Karpas-422 (cell line): ENCODE measurements at places on chromosomes 3 and 15. TPM values are rescaled to one million over a fixed set of nuclear protein-coding genes. Genes with fewer than 3 reads are reported as not detected.

RARB gene
- not detected in 2 replicates for total RNA-seq

PLA1A gene
- total RNA-seq: not detected in 2 replicates

DNA sequence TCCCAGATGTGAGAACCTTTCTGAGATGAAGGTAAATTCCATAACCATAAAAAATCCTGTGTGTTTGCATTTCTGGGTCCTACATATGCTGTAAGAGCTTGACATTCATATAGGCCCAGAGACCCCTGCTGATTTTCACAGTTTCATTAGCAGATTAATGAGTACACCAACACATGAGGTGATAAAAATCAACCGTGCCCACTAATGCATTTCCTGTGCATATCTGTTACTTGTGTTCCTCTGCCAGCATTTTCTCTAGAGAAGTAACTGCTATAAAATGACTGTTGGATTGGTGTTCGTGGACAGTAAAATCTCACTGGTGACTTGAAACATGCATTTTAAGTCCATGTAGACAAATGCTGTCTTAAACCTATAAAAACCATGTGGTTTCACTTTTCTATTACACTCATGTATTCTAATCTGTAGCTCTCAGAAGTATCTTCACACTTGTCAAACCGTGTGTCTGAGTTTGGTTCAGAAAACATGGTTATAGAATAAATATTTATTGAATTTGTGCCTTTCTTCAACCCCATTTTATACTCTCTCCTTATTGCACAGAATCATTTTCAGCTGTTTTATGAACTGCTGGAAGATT lies 14.6 kb downstream of the MAP2K5 start:
- DNase-seq: peak; percentile 36

DNA sequence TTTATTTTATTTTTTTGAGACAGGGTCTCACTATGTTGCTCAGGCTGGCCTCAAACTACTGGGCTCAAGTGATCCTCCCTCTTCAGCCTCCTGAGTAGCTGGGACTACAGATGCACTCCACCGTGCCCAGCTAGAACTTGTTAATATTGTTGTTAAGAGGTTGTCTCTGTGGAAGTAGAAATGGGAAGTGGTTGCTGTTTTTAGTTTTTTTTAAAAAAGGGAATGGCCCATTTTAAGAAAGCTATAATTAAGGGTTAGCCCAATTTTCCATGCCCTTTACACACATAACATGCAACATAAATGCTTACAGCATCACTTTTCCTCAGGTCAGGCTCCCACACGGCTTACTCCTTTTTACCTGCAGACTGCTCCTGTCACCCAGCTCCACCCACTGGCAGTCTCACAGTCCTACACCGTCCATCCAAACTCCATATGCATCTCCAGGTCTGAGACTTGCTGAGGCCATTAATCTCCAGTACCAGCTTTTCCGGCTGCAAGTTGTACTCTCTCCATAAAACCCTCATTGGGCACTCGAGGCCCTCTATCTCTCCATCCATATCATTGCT lies 19.8 kb downstream of the MORC1 start:
- DNase-seq: peak; percentile 64

- no peak for DNase-seq
These were observed 13.9 kb downstream of the PLXND1 start for GRCh38 chr3:129592381-129593131.

DNA sequence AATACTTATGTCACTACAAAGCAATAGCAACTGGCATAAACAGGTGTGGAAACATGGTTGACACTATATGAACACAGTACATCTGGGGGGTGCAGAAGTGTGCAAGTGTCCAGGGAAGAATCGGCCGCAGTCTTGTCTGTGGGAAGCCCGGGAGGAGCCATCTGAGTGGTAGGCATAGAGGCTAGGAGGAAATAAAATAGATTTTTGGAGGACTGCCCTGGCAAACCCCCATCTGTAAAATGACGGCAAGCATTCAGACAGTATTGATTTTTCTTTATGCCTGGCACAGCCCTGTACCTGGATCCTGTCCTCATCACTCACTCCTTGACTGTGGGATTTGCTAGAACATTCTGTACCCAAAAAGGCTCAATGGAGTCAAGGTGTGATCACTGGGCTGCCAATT lies 31.3 kb downstream of the THSD4 start:
- DNase-seq: no peak
